ENCODE measurements at places on chromosomes 12 and 14.

DNA sequence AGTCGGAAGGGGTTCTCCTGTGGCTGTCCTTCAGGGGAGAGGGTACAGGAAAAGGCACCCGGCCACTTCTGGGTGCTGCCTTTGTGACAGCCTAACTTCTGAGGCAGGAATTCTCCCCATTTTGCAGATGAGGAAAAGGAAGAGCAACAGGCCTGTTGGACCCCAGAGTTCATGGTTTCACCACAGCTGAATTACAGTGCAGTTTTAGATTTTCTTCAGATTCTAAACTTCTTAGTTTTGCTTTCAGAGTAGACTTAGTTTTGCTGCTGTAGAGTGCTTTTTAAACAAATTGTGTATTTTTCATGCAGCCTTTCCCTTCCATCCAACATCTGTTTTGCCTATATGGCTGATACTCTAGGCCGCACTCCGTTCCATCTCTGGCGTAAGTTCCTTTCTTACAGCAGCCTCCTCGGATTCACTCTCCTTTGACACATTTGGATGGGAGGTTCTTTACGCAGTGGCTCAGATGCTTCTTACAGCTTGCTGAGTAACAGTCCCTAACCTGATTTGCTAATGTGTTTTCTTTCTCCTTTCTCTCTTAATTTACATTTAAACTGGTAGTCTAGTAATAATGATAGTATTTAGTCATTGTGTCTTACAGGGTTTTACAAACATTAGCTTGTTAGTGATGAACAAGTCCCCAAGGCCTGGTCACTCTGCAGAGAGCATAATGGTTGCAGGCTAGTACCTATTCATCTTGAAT is 7.8 kb downstream of the TRAF3 start:
- H3K4me3 ChIP-seq, result no peak overlapping the region
- H3K4me1 ChIP-seq, result no peaks in the 10 kb centered on the region
- no peaks in the 10 kb centered on the region for H3K27me3 ChIP-seq
- H3K27ac ChIP-seq, result no peak overlapping the region
- H3K36me3 ChIP-seq, result no peaks in the 10 kb centered on the region

GRCh38 chr14:88188745-88189416 is 134.2 kb downstream of the KCNK10 start:
- no peak for DNase-seq
- H3K27ac ChIP-seq, result no peak overlapping the region
- H3K4me1 ChIP-seq, result no peaks in the 10 kb centered on the region
- H3K36me3 ChIP-seq, result no peaks in the 10 kb centered on the region

DNA sequence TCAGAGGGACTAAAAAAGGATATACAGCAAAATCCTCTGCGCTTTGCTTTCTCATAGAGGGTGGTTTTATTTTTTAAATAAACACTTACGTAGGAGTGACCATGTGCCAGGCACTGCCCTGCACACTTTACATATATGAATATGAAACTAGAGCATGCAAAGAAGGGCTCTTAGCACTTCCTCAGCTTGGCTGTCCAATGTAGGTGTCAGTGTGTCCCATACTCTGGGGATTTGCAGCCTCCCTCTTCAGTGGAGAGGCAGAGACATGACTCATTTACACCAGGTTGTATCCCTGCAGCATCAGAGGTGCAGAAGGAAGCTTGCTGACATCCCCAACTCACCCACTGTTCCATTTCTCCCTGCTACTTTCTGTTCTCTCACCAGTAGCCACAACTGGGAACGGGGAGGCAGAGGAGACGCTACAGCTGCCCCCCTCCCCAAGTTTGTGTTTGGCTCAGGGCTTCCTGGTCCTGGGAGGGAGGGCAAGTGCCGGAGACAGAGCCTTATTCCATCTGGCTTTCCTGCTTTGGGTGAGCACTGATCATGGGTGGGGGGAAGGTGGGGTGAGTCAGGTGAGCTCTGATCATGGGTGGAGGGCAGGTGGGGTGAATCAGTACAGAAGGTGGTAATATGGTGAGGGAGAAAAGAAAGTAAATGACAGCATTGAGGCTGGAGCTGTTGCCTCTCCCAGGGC is 4.9 kb upstream of the KRT5 start:
- H3K4me1 ChIP-seq, result no peaks in the 10 kb centered on the region
- H3K27me3 ChIP-seq, result no peaks in the 10 kb centered on the region
- no peaks in the 10 kb centered on the region for H3K36me3 ChIP-seq

DNA sequence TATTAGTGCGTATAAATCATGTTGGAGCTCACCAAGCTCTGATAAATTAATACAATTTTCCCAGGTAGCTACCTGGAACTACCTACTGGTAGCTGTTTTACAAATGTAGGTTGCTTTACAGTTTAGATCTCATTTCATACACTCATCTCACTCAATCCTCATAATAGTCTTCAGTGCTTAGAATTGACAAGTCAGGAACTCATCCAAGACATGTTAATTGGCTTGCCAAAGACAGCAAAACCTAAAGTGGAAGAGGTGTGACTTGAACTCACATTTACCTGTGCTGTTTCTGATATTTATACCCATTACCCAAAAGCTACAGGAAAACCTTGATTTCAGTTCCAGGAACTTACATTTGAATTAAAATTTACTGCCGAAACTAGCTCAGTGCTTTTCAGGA is 296.7 kb downstream of the DIO2 start:
- no peaks in the 10 kb centered on the region for H3K27me3 ChIP-seq
- no peaks in the 10 kb centered on the region for H3K36me3 ChIP-seq
- no peak for DNase-seq

- peaks cover 20% of the 10 kb centered on the region for H3K27me3 ChIP-seq
- H3K4me3 ChIP-seq, result no peak overlapping the region
- no peaks in the 10 kb centered on the region for H3K4me1 ChIP-seq
Observed at GRCh38 chr14:65141523-65141922, 39.2 kb upstream of the MAX start.

DNA sequence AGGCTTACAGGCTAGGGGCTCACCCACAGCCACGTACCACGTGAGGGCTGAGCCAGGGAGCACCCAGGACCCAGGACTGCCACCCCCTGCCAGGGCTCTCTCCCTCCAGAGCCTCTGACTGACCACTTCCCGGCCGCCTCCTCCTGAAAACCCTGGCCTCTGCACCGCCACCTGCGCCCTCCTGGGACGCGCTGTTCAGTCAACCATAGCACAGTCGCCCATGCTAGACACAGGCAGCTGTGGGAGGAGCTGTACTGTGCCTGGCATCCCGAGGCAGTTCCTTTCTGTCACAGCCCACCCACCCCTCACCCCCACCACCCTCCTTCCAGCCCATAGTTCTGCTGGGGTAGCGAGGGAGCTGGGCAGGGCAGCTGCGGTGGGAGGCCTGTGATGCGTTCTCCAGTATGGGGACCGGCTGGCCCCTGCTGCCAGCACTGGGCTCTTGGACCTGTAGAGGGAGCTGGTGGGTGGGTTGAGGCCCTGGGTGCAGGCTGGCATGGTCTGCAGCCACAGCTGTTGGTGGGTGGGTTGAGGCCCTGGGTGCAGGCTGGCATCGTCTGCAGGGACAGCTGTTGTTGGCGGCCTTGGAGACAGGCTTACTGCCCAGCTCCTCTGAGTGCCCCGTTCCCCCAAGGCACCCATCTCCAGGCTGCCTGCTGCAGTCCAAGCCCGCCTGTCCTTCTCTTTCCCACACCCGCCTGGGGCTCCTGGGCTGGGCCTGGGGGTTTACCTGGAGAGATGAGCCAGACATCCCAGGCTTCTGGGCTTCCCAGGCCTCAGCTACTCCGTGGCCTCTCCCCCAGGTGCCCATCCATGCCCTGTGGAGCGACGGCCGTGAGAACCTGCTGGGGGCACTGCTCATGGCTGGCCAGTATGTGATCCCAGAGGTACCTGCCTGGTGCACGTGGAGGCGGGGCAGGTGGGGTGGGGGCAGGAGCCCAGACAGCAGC is 11.5 kb downstream of the ASPG start:
- no peak overlapping the region for H3K4me3 ChIP-seq
- H3K4me1 ChIP-seq, result no peaks in the 10 kb centered on the region
- no peak overlapping the region for H3K27ac ChIP-seq
- DNase-seq, result no peak
- H3K27me3 ChIP-seq, result peaks cover 58% of the 10 kb centered on the region
- H3K36me3 ChIP-seq, result no peaks in the 10 kb centered on the region

GRCh38 chr14:22689199-22689598 is 45.0 kb upstream of the OR6J1 start:
- H3K36me3 ChIP-seq, result no peaks in the 10 kb centered on the region
- H3K4me1 ChIP-seq, result no peaks in the 10 kb centered on the region
- H3K27ac ChIP-seq, result no peak overlapping the region
- no peak overlapping the region for H3K4me3 ChIP-seq

- no peaks in the 10 kb centered on the region for H3K4me1 ChIP-seq
- H3K36me3 ChIP-seq, result no peaks in the 10 kb centered on the region
- no peak overlapping the region for H3K4me3 ChIP-seq
- H3K27me3 ChIP-seq, result no peaks in the 10 kb centered on the region
- no peak for DNase-seq
- no peak overlapping the region for H3K27ac ChIP-seq
Observed at GRCh38 chr14:48937541-48938195, 648.5 kb downstream of the RPS29 start.

DNA sequence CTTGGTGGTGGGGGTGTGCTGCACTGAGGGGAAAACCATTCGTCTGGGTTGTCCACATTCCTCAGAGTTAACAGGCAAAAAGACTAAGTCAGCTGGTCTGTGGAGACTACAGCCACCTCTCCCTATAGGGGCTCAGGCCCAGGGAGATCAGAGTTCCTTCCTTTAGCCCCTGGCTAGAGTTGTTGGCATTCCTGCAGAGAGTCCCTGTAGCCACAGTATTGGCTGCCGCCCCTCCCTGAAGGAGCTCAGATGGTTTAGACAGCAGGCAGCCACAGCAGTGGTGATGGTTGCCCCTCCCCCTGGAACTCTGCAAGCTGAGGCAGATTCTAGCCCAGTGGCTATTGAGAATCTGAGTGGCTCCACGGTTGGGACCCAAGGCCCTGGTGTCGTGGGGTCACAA is 1072.5 kb upstream of the ATXN7L3B start:
- H3K36me3 ChIP-seq, result no peaks in the 10 kb centered on the region
- DNase-seq, result no peak
- H3K4me1 ChIP-seq, result no peaks in the 10 kb centered on the region
- H3K4me3 ChIP-seq, result no peak overlapping the region
- no peaks in the 10 kb centered on the region for H3K27me3 ChIP-seq

GRCh38 chr14:87567618-87568295 is 425.2 kb downstream of the GALC start:
- no peak overlapping the region for H3K4me3 ChIP-seq
- no peaks in the 10 kb centered on the region for H3K4me1 ChIP-seq
- no peak overlapping the region for H3K27ac ChIP-seq
- no peaks in the 10 kb centered on the region for H3K27me3 ChIP-seq
- DNase-seq, result no peak
- H3K36me3 ChIP-seq, result no peaks in the 10 kb centered on the region

GRCh38 chr12:58640314-58640713 is 280.0 kb downstream of the LRIG3 start:
- DNase-seq, result no peak
- no peaks in the 10 kb centered on the region for H3K4me1 ChIP-seq
- H3K4me3 ChIP-seq, result no peak overlapping the region
- H3K27ac ChIP-seq, result no peak overlapping the region

DNA sequence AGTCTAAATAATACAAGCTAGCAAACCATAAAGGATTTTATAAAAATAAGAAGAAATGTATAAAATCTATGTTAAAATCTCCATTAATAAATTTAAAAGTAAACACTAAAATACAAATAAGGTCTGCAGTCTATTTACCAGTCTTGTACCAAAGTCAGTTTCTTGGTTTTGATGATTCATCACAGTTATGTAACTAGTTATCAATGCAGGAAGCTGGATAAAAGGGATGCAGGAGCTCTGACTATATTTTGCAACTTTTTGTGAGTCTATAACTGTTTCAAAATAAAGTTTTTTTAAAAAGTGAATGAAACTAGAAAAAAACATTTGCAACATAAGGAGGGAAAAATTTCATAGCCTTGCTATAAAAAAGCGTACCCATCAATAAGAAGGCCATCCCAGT is 151.5 kb downstream of the DERA start:
- no peak for DNase-seq
- H3K4me3 ChIP-seq, result no peak overlapping the region
- H3K27me3 ChIP-seq, result no peaks in the 10 kb centered on the region
- no peaks in the 10 kb centered on the region for H3K36me3 ChIP-seq

All from tibial artery (tissue), 4 donors.